ENCODE measurements at places on chromosomes 3 and 15.

DNA sequence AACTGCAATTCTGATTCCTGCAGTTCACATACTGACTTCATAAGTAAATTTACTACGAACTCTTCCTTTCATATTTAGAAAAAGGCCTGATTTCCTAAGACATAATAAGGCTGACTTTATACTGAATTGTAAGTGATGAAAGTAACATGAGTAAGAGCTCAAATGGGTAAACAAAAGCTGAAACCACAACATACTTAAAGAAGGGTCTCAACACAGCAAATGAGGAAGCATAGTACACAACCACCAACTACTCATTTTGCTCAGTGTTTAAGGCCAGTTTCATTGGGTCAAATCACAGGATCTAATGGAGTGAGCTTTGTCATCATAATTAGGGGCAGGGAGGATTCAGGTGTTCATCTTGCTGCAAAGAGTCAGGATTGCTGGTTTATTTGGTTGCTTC, 81.4 kb downstream of the SETD2 start:
- no peak for DNase-seq

DNA sequence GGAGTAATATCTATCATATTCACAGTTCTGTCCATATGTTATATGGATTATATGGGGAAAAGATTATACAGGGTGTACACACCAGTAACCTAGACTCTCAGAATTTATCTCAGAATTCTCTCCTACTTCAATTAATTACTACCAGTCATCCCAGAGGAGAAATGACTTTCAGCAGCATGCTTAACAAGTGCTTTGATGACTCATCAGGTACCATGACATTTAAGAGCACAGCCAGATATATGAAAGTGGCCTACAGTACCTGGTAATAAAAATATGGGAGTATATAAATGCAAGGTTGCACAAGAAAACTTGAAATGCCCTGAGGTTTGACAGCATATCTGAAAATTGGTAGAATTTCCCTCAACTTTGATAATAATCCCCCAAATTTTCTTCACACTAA, 1273.0 kb downstream of the OTOL1 start:
- DNase-seq, result no peak

DNA sequence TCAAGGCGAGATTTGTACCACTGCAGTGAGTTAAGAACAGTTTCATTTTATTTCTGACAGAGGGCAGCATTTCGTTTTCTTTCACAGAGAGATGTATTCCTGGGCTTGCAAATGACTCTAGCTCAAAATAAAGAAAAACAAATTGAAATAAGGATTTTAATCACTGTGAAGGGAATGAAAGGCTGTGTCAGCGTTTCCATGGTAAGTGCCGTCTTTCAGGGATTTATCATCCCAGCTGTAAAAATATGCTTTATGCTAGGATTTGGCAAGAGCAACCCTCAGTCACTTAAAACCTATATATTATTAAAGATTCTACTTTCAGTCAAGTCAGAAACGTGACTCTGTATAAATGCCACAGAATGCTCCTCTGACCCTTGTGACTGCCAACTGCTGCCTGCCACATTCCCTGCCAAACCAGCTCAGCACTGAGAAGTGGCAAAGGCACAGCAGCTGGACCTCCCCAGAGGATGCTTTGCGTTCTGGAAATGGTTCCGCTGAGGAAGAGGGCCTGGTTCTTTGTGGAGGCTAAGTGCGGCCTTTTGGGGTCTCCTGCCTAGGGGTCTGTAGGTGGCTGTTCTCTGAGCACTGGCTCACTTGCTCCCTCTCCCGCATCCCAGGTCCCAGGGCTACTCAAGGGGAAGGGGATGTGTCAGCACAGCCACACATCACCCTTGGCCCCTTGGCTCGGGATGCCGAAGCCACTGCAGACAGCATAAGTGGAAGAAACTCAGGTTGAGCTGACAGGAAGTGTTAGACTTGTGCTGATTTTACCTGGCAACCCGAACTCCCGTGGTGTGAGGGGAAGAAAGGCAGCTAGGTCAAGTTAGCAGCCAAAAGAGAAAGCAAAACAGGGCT, 56.6 kb upstream of the POMGNT2 start:
- no peak for DNase-seq

- no peak for DNase-seq
Measured at GRCh38 chr3:71051893-71052687, 531.4 kb downstream of the FOXP1 start.

DNA sequence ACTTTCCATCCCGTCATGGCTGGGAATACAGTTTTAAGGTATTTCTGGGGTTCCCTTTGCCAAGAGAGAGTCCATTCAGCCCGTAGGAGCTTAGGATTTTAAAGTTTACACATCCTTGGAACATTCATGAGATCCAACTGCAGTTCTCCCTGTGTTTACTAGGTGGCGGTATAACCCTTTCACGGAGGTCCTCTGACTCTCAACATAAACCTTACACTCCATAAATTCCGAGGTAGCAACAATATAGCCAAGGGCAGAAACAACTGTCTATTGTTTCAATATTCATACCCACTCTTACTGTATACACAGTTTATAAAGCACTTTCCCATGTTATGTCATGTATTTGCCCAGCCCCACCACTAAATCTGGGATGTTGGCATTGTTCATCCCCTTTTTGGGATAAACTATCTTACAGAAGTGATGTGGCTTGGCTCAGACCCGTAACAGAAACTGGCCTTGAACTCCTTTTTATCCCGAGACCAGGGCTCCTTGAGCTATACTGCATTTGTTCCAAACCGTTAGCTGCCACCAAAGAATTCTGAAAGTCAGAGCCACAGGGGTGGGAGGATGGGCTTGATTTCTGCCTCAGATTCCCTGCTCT, 69.2 kb upstream of the COL6A5 start:
- DNase-seq, result no peak
